ENCODE measurements at places on chromosomes 3 and 15.
A peak's percentile ranks its signal among the peaks of the same experiment; 100 is the strongest.

DNA sequence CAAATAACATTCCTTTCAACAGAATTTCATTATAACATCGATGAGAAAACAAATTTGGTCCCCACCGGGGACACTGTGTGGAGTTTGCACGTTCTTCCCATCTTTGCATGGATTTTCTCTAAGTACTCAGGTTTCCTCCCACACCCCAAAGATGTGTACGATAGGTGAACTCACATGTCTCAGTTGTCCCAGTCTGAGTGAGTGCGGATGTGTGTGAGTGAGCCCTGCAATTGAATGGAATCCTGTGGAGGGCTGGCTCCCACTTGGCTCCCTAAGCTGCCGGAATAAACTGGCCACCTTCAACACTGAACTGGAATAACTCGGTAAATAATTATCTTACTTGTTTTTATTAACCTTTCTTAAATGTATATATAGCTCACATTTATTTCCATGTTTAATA, 77.0 kb downstream of the TRANK1 start:
- DNase-seq, result no peak

- DNase-seq, result peak; percentile 56
Observed at GRCh38 chr3:157089455-157090221, 70.3 kb downstream of the CCNL1 start.

DNA sequence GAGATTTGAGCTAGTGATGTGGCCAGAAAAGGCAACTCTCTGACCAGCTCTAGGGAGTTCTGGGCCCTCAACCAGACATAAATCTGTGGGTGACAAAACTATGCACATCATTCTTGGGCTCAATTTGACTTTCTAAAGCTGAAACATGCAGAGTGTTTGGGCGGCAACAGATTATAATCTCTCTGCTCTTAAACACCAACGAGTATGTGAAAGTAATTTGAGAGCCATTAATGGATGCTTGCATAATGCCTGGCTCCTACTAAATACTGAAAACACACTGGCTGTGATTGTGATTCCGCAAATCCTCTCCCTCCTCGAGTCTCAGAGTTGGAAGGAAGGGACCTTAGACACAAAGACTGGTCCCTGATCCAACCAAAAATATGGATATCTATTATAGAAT, 186.7 kb downstream of the UACA start:
- no peak for DNase-seq

DNA sequence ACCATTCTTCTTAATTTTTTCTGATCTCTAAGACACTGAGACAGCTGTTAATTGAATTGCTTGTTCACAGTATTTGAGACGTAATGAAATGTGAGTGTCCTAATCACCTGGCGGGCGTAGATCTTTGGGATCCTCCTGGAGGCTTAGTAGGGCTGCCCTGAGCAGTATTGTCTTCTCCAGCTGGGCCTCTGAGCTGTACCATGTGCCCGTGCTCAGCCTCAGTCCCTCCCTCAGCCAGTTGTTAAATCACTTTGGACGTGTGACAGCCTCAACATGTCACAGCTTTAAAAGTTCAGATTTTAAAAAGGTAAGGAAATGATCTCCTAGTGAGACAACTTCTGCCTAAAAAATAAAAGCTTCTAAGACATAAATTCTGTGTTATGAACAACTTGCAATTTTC, 35.5 kb downstream of the IGF1R start:
- DNase-seq, result no peak

- no peak for DNase-seq
Observed at GRCh38 chr3:27639271-27639670, 82.9 kb downstream of the EOMES start.

GRCh38 chr3:14451844-14452739, 49.7 kb downstream of the SLC6A6 start:
- no peak for DNase-seq

- no peak for DNase-seq
Observed at GRCh38 chr3:65995515-65995914, 43.2 kb downstream of the MAGI1 start.

GRCh38 chr3:20186600-20187004, 596 bp upstream of the SGO1 start:
- DNase-seq, result no peak

DNA sequence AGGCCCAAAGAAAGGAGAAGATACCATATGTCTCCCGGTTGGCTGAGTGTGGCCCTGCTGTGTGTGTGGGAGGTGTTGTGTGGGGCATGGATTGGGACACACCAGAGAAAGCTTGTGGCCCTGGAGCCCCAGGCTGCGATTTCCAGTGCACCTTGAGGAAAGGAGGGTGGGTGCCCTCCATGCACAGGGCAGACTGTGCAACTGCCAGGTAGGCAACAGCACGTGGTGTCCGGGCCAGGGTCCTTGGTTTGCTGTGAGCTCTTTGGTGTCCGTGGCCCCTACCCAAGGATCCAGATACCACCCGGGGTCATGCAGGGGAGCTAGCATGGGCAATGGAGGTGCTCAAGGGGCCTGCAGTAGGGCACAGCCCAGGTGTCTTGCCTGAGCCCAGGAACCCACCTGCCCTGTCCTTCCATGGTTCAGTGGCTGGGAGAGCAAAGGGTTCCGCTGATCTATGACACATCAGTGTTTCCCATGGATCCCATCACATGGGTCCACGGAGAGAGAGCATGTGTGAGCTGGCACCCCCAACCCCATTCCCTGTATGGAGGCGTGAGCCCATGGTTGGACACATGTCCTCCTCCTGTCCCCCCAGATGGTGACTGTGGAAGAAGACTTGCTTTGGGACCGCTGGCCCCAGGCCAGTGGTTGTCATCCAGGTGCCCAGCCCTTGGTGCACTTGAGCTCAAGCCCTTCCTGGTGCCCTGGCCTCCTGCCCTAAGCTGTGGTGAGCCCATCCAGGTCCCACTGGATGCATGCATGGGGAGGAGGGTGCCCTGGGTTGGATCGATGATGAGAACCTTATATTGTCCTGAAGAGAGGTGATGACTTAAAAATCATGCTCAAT, 223.4 kb downstream of the SNRPN start:
- DNase-seq, result no peak

DNA sequence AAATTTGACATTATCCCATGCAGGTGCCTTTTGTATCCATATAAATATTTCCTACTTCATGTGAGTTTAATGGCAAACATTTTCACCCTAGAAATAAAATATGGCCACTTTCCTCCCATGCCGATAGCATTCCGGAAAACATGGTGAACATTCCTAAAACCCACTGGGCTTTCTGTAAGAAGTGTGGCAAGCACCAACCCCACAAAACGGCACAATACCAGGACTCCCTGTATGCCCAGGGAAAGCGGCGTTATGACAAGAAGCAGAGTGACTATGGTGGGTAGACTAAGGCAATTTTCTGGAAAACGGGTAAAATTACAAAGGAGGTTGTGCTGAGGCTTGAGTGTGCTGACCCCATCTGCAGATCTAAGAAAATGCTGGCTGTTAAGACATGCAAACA, 7.6 kb downstream of the ANXA2 start:
- no peak for DNase-seq

GRCh38 chr3:181948286-181948685, 236.6 kb downstream of the SOX2 start:
- no peak for DNase-seq

GRCh38 chr3:66885326-66886000, 112.6 kb upstream of the KBTBD8 start:
- DNase-seq, result no peak

- DNase-seq, result no peak
Observed at GRCh38 chr3:150273396-150273795, 134.7 kb upstream of the TSC22D2 start.

GRCh38 chr3:61848885-61849284, 287.5 kb downstream of the PTPRG start:
- no peak for DNase-seq

DNA sequence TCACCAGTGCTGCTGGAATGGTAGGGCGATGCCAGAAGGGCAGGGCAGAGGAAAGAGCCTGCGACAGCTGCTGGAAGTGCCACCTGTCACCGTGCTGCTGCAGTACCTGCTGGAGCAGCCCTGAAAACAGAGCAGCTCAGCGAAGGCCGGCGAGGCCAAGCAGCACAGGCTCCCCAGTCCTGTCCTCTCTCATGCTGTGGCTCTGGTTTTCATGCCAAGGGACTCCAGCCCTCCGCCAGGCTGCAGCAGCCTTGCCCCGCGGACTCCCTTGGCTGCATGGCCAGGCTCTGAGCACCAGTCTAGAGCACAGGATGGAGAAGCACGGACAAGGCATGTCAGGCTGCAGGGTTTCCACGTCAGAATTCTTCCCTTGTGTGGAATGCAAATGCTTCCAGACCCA, 43.9 kb downstream of the ADCY5 start:
- no peak for DNase-seq

DNA sequence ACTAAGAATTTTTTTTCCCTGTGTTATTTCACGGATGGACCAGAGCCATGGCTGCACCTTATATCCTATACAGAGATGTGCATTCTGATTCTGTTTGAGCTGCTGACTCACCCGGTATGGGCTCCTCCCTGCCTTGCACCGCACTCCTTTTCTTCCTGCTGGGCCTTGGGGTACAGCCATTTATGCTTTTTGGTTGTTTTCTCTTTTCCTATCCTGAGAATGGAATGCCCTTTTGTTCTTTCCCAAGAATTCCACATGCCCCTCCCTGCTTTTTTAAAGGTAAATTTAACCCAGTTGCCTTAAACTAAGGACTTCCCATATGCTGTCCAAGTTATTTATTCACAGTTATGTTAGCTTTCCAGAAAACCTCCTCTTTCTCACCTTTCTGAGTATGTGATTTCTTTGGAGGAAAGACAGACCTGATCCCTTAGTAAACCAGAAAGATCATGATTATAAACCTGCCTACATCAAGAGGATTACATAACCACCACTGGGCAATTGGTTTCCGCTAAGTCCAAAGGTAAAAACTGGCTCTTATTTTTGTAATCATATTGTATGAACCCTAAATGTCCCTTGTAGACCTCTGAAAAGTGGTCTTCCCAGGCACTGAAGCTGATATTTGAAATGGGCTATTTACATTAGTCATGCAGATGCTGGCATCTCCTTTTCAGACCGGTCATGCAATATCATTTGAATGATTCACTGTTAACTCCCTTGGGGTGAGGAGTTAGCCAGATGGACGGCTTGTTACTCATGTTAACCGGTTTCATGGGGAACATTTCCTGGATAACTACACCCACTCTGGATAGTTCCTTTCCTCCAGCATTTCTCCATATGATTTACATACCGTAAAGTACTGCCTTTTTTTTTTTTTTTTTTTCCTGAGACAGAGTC, 45.5 kb downstream of the TMOD3 start:
- no peak for DNase-seq

GRCh38 chr15:76799760-76800159, 105.4 kb downstream of the SCAPER start:
- no peak for DNase-seq

DNA sequence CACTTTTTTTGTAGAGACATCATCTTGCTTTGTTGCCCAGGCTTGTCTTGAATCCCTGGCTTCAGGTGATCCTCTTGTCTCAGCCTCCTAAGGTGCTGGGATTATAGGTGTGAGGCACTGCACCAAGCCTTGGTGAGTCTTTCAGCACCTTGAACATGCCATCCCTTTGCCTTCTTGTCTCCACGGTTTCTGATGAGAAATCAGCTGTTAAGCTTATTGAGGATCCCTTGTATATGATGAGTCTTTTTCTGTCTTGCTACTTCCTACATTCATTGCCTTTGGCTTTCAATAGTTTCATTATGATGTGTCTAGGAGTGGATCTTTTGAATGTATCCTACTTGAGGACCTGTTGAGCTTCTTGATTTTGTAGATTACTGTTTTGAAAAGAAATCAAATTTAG, 35.9 kb upstream of the TMCC1 start:
- no peak for DNase-seq

DNA sequence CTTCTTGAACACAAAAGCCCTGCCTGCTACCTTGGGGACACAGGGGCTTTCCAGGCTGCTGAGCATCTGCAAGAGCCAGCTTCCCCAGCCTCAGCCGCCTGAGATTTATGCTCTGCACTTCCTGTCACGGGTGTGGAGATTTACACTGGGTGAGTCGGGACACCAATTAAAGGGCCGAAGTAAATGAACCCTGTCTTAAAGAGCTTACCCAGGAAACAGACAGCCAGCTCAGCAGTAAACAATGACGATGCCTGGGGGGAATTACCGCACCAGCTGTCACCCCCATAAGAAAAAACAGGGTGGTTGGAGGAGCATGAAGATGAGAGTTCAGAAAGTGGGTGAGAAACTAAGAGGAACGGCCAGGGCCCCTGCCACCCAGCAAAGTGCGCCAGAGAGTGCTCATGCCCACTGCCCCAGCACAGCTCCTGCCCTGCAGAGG, 37.5 kb upstream of the IQSEC1 start:
- DNase-seq, result peak; percentile 5

DNA sequence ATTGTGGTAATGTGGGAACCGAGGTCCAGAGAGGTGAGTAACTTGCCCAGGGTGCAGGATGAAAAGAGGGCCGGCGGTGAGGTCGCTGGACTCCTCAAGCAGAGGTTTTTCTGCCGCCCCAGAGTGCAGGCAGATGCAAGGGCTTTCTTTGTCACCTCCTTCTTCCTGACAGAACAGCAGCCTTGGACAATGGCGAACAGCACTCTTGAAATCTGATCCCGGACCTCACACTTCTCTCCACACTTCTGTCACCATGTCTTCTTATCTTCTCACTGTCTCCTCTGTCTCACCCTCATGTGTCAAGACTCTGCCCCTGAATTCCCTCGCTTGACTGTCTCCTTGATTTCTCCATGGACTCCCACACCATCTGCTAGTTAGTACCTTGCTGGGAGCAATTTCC, 15.4 kb upstream of the VPS8 start:
- no peak for DNase-seq

GRCh38 chr15:75067123-75067830, 43.9 kb downstream of the PPCDC start:
- DNase-seq, result no peak

DNA sequence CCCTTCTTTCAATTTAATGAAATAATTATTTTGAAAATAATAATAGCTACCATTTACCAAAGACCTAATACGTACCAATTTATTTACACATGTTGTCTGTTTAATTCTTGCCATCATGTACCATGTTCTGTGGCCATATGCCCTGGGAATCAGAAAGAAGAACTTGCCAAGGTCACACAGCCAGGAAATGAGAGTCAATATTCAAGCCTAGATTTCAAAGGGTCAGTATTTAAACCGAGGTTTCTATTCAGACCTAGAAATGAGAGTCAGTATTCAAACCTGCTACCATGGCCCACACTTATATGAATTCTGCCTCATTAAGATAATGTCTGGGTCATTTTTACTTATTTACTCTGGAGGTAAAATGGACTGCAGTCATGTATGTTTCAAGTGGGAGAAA, 103.6 kb upstream of the TBL1XR1 start:
- no peak for DNase-seq

DNA sequence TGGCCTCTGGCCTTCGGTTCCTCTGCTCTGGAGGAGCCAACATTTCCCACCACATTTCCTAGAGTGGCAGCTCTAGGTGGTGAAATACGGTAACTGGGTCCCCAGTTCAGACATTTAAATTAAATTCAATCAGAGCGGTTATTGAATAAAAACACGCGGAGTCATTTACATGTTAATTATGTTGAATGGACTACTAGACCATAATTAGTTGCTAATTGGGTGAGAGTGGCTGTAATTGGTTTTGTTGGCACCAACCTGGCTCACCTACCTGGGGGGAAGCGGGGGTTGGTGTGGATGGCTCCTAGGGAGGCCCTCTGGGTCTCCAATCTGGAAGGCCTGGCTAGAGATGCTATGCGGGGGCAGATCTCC, 12.7 kb downstream of the SEMA3F start:
- DNase-seq, result no peak

Data from effector memory CD4-positive, alpha-beta T cell (primary cell).